RWPE2 (cell line): ENCODE measurements at places on chromosomes 2 and 18.

GRCh38 chr2:239687441-239687840 is 286.6 kb upstream of the HDAC4 start:
- DNase-seq: no peak

GRCh38 chr2:38264396-38265221 is 112.5 kb downstream of the ATL2 start:
- no peak for DNase-seq

GRCh38 chr2:156673333-156673615 is 237.1 kb downstream of the GPD2 start:
- no peak for DNase-seq

DNA sequence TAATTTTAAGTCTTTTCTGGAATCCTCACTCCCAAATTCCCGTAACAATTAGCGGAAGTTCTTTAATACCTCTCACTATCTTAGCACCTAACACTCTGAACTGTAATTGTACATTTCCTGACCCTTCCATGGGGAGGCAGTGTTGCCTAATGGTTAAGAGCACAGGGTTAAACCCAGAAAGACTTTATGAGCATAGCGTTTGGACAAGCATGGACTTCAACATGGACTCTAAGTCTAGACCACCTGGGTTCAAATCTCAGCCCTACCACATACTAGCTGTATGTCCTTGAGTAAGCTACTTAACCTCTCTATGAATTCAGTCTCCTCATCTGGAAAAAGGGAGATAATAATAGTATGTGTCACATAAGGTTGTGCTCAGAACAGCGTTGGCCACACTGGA is 13.0 kb downstream of the ANTXR1 start:
- DNase-seq: no peak

GRCh38 chr2:23489471-23490322 is 104.7 kb downstream of the KLHL29 start:
- DNase-seq: peak; percentile 34

DNA sequence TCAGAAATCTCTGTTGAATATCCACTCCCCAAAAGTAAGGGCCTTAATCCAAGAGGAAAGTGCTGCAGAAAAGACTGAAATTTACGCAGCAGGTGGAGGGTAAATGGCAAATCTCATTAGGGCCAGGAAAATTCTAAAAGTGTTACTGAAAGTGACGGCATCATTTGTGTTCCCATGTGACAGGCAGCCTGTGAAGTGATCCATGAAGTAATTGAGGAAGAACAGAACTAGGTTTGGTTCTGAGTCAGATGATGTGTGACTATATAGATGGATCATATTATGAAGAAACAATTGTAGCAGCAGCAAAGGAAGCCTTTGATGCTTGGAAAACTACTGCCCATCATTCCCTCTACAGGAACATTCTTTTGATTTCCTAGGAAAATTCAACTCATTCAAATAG is 401.2 kb downstream of the TGIF1 start:
- DNase-seq: no peak

- no peak for DNase-seq
Observed at GRCh38 chr2:104834431-104835153, 19.3 kb upstream of the POU3F3 start.

GRCh38 chr18:61893309-61893970 is 633 bp upstream of the RNF152 start:
- peak; percentile 52 for DNase-seq

GRCh38 chr18:76318607-76319006 is 176.4 kb downstream of the ZNF516 start:
- DNase-seq: no peak

DNA sequence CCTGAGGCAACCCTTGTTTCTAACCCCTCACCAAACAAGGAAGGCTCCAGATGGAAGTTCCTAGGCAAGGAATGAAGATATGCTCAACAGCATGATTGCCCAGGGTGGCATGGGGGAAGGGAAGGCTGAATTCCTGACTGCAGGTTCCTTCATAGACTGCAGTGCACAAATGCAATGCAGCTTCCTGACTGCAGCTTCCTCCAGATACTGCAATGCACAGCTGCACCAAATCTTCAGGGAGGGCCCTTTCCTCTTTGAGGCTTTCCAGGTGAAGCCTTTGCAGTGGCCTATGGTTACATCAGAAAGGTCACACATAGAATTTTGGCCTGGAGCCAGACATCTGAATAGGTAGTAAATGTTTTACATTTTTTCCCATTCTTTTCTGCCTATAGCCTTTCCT is 58.8 kb upstream of the DYNAP start:
- DNase-seq: no peak

DNA sequence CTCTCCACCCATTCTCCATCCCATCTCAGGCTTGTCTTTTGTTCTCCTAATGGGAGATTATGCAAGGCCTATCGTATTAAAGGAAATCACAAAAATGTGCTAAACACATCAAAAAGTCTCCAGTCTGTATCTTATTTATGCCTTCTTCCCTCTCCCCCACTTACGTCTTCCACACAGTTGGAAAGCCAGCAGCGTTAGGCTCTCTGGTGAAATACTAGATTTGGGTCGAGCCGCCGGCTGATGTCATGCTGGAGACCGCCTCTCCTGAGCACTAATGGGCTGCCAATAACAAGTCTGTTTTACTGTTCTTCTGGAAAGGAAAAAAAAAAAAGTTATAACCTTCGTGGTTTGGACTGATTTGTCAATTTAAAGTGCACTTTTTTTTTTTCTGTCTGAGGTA is 182.7 kb upstream of the SIX2 start:
- no peak for DNase-seq

DNA sequence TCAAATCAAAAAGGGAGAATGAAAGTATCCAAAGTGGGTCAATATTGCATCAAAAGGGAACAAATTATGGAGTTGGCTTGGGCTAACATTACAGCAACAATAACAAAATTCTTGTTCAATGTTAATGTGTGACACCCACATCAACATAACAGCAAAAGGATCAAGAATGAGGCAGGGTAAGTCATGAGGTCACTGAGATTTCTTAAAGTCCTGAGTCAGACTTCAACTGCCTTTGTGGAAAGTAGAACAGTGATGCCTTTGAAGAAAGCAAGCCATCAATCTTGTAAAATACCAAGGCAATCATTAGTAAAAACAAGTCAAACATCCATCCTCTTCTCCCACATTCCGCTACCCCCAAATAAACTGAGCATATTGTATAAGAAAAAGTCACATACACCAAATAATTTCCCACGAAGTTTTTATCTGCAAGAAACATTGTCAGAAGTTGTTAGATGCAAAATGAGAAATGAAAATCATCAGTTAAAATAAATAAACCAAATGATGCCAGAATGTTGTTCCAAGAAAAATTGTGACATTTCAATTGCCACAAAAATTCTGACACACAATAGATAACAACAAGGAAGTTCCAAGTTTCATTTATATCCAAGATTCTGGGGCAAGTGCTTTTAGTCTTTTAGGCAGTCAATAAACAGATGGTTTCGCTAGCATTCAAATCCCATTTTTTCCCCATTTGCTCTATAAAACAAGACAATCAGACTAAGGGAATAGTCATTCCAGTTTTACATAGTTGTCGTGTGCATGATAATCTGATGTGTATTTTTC is 216.1 kb upstream of the SETBP1 start:
- no peak for DNase-seq

DNA sequence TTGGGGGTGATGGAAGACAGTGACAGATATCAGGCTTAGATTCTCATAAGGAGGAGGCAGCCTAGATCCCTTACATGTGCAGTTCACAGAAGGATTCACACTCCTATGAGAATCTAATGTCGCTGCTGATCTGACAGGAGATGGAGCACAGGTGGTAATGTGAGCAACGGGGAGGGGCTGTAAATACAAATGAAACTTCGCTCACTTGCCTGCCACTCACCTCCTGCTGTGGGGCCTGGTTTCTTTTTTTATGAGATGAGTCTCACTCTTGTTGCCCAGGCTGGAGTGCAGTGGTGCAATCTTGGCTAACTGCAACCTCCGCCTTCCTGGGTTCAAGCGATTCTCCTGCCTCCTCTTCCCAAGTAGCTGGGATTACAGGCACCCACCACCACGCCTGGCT is 258.6 kb downstream of the EN1 start:
- no peak for DNase-seq

DNA sequence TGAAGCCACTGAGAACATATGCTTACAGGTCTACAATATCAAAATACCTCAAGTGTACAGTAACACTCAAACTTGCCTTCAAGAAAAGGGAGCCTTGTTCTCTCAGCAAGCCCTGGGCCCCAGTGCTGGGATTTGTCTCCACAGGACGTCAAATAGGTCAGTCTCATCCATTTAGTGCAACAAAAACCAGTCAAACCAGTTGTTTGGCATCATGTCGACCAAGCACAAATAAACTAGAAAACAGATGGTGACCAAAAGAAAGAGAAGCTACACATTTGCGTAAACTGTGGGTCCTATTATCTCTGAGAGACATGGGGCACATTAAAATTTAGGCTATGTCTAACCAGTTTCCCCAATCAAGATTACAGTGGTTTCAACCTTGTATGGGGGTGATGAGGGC is 182.6 kb upstream of the PKDCC start:
- no peak for DNase-seq

DNA sequence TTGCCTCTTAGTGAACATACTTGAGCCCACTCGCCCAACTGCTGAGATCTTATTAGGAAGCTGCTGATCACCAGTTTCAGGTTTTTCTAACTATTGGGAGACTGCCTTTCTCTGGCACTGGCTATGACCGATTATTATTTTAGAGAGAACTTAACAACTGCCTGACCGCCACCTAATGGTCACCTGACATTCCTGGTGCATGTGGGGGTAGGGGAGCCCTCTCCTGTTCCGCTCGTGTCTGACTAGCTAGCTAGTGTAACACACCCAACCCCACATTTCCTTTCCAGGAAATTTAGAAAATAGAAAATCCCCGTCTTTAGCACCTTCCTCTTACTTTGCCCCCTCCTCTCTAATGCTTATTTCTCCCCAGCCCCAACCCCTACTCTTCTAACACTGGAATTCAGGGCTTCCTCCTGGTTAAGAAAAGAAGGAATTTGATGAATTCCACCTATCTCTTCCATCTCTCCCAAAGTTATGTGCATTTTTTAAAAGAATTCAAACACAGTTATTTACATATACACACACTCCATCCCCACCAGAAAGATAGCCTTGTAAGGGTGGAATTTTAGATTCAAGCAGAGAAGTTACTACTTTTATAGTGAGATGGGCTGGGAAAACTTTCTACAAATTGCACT is 19.4 kb upstream of the DNER start:
- no peak for DNase-seq

DNA sequence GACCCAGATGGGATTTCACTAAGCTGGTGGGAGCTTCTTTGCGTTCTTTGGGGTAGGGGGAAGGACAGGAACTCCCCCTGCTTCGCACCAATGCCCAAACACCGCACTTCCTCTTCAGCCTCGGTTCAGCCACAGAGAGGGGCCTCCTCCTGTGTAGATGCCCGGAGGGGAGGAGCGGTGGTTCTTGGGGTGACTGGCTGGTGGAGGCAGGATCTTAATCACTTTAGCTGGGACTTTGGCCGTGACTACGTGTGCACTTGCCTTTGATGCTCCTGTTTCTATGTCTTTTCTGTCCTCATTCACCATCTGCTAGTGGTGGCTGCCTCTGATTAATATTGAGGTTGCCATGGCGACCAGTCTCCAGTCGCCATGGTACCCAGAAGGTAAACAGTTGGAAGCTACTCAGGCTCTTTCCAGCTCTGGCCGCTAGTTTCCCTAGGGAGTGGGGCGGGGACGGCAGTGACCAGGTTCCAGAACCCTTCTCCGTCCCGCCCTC is 1.9 kb downstream of the CNGA3 start:
- DNase-seq: no peak

GRCh38 chr2:165348441-165348840 is 109.2 kb downstream of the SCN2A start:
- DNase-seq: no peak

GRCh38 chr2:134590679-134591078 is 128.1 kb downstream of the TMEM163 start:
- no peak for DNase-seq

GRCh38 chr2:119425119-119425405 is 6.6 kb upstream of the TMEM37 start:
- DNase-seq: no peak

- peak; percentile 79 for DNase-seq
Observed at GRCh38 chr2:55923091-55923981, at the start of gene EFEMP1. TSS of gene EFEMP1 (minus strand) at chr2:55923782. CDS start at chr2:55922440, 1,342 bp downstream.

- no peak for DNase-seq
Observed at GRCh38 chr18:25299426-25300300, 52.3 kb downstream of the ZNF521 start.

- no peak for DNase-seq
Observed at GRCh38 chr18:55300421-55300935, 287.5 kb downstream of the TCF4 start.

DNA sequence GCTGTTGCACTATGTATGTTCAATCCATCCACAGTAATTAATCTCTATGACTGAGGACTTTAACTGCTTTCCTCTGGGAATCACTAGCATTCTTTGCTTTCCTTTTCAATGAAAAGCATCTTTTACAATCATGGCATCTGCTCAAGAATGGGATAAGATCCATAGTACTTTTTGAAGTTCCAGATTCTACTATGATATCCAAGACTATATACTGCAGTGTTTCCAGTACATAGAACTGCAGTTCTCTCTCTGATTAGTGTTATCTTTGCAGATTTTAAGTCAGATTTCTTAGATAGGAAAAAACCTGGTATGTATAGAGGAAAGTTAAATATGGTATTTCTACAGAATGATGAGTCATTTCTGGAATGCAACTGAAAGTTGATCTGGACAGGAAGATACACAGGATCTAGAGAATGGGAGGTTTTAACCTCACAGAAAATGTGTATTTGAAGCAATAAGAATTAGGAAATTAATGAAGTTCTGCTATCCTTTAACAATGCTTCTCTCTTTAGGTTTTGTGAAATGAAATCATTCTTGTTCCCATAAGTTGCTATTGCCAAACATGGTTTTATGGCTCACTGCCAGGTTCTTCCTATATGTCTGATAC is 670.7 kb downstream of the ERBB4 start:
- DNase-seq: no peak

GRCh38 chr2:138537170-138537915 is 35.8 kb downstream of the SPOPL start:
- no peak for DNase-seq

DNA sequence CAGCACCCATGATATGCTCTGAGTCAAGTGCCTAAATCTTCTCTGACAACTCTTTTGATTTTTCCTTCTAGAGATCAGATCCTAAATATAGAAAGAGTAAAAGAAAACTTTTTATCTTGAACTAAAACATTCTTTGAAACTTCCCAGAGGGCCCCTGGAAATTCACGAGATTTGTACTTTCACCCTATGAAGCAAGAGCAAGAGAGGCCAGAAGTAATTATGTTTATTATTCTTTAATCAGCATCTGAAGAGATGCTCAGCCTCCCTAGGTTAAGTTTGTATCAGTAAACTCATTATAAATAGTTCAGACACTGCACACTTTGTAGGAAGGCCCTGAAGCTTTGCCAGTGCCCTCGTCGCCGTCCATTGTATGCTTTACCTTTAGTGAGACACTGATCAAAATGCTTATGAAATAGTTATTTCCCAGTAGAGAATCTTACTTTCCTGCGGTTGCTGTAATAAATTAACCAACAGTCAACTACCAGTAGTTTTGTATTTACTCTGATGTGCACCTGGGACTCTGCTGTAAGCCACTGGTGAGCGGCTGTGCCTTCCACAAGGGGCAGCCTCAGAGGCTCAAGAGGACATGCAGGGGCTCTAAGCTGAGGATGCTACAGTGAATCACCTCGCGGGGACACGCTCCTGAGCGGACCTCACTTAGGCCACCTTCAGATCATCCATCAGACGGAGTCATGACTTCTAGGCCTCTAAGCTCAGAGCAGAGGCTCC is 71.9 kb downstream of the BIN1 start:
- DNase-seq: no peak
